ENCODE measurements at places on chromosomes 7 and 10.

GRCh38 chr10:100146875-100147650 lies 38.8 kb downstream of the ERLIN1 start:
- DNase-seq: no peak

DNA sequence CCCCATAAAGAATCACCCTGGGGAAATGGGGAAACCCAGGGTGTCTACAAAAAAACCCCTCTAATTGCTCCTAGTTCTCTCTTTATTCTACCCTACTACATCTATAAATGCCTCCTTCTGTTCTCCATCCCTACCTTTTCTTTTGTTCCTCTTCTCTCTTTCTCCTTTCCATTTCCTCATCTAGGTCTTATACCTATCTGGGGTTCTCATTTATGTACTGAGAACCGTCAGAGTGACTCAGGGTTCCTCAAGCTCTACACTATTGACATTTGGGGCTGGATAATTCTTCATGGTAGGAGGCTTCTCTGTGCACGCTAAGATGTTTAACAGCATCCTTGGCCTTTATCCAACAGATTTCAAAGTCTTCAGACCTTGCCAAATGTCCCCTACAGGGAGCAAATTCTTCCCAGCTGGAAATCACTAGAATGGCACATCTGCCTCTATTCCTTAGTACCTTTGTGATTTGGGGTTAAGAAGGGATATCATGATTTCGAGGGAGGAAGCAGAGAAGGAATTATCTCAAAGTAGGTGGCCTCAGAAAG lies 137.4 kb upstream of the PTN start:
- no peak for DNase-seq

DNA sequence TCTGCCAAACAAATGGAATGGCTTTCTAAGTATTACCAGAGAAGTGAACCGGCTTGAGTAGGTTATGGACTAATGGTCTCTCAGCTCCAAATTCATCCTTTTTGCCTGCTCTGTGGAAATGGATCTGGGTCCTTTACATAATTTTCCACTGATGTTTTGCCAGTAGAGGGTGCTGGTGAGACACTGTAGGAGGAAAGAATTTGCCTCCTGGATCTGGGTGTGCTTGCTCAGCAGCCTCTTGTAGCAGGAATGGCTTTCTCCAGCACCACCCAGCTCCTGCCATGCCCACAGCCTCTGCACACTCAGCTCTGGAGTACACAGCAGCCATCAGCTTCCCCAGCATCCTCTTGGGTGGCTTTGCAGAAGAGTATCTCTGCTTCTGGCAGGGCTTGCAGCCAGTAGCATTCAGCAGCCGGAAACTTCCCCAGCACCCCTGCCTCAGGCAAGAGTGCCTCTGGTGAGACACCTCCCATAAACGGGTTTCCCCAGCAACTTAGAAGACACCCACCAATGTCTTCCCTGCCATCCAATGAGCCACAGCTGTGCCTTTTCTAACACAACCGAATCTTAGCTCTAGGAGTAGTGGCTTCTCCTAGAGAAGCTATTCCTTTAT lies 235.0 kb upstream of the PLPP4 start:
- DNase-seq: no peak

- no peak for DNase-seq
Observed at GRCh38 chr10:22581461-22581860, 132.9 kb downstream of the PIP4K2A start.

DNA sequence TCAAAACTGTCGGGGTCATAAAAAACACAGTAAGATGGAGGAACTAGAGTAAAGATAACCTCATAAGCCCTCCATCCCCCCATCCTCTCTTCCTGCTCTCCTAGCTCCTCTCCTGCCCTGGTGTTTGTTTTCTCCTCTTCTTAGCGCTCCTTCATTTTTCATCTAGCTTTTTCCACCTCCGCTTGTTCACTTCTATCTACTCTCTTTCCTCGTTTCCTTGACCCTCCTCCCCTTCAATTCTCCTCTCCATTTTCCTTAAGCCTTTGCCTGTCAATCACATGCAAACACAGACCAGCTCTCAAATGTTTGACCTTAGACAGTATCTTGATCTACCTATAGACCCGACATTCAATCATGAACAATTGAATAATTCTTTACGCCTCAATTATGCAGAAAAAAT lies 10.0 kb downstream of the NCAPG2 start:
- no peak for DNase-seq

DNA sequence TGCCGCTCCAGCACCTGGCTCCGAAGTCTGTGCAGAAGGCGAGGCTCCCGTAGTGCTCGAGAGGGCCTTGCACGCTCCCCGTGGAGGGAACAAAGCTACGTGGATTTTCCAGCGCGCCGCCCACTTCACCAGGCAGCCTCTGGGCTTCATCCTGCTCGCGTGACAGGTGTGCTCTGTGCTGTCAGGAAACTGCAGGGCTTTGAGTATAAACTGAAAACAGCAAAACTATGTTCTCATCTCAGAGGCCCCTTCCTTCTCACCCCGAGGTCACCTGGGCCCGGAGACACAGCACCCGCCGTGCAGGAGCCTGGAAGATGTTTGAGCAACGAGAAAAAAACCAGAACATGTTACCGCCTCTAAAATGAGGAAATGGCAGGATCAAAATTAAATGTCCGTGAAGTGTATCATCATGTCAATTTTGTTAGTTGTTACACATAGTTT lies 17.6 kb upstream of the GPR146 start:
- DNase-seq: no peak

DNA sequence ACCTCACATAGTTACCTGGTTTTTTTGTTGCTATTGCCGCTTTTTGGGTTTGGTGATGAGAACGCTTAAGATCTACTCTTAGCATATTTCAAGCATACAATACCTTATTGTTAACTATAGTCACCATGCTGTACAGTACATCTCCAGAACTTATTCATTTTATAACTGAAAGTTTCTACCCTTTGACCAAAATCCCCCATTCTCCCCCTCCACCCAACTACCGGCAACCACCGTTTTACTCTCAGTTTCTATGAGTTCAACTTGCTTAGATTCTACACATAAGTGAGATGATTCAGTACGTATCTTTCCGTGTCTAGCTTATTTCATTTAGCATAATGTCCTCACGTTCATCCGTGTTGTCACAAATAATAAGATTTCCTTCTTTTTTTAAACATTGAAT lies 86.7 kb upstream of the IL6 start:
- DNase-seq: no peak

DNA sequence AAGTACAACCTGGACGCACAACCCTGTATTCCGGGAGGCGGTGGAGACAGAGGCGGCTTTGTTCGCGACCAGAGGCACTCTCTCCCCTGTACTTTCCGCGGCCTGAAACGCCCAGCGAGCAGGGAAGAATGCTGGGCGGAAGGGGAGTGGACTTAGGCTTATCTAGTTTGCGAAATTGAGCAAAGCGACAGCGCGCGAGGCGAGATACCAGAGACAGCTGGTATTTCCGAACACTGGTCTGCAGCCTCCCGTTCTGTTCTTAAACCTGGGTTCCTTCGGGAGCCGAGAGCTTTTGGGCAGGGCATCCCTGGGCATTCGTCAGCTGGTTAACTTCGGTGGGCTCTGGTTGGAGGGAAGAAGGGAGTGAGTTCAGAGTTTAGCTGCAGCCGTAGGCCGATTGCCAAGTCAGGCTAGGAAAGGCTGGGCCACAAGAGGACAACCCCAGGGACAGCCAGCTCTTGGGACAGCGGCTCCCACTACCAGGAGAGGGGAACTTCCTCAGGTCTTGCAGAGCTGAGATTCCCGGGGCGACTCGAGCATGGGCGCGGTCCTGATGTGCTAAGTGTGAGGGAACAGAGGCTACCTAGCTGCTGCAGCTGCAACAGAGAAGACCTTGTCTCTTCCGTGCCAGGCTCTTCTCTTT lies 3.9 kb downstream of the HMX3 start:
- no peak for DNase-seq

GRCh38 chr7:102147008-102147407 lies 139.7 kb upstream of the SH2B2 start:
- DNase-seq: no peak

DNA sequence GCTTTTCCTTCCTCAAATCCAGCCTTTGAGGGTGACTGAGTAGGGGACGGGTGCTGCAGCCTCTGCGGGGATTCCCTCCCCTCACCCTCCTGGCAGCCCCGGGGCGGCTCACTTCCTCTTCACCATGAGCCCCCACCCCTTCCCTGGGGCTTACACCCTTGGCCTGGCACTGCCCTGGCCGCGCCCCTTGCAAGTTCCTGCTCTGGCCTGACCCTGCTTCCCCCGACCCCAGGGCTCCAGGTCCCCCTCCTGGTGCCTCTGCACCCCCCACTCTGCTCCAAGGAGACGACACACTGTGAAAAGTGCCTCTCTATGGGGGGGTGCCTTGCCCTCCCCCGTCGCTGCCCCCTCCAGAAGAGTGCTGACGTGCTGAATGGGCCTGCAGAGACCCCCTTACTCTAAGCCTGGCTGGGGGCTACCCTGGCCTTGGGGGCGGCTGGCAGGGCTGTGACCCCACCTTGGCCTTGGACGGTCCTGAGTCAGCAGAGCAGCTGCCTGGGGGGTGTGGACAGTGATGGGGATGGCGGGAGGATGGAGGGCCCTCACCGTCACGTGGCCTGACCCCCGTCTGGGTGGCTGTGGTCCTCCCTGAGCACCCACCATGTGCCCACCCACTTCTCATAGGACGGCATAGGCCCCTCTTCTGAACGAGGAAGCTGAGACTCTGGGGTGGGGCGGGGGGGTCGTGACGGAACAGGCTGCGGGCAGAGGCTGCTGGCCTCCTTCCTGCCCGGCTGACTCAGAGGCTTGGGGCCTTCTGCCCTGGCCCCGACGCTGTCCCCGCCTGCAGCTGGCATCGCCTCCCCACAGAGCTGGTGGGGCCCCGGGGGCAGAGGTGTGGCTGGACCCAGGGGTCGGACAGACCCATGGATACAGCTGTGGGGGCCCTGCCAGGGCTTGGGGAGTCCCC lies 9.8 kb downstream of the LFNG start:
- DNase-seq: no peak

Data from activated CD4-positive, CD25-positive, alpha-beta regulatory T cell treated with anti-CD3 and anti-CD28 coated beads, Interleukin-2, amount 50 U/mL, for 16 hours (primary cell).